Stimulated activated CD4-positive, alpha-beta T cell treated with anti-CD3 and anti-CD28 coated beads, Interleukin-15, amount 100 ng/mL, for 48 hours (primary cell): ENCODE measurements at places on chromosomes 13 and 19.

DNA sequence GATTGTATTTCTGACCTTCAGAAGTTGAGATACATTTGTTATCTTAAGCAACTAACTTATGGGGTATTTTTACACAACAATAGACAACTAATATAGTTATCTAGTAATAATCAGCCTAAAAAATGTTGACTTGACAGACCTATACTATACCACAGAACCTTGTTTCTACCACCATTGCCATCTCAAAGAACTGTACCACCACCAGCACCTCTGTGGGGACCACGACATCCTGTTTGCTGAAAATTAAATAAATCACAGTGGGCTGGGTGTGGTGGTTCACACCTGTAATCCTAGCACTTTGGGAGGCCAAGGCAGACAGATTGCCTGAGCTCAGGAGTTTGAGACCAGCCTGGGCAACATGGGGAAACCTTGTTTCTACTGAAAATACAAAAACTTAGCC, 24.0 kb downstream of the TSKS start:
- DNase-seq = no peak

DNA sequence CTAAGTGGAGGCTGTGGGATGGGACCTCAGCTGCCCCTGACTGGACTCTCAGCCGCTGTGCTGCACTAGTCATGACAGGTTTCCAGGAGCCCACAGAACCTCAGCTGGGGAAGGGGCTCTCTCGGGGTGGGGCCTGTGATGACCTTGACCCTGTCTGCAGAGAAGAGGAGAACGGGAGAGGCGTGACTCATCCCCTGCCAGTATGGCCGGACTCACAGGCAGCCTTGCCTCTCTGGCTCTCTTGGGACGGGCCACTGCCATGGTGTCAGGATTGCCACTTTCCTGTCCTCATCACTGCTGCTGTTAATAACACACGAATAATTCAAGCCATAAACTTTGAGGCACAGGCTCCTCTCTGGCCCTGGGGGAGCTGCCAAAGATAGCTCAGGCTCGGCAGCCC, 295.3 kb downstream of the UQCRFS1 start:
- no peak for DNase-seq

- no peak for DNase-seq
These were observed 25.2 kb upstream of the KATNAL1 start for GRCh38 chr13:30332456-30333143.

DNA sequence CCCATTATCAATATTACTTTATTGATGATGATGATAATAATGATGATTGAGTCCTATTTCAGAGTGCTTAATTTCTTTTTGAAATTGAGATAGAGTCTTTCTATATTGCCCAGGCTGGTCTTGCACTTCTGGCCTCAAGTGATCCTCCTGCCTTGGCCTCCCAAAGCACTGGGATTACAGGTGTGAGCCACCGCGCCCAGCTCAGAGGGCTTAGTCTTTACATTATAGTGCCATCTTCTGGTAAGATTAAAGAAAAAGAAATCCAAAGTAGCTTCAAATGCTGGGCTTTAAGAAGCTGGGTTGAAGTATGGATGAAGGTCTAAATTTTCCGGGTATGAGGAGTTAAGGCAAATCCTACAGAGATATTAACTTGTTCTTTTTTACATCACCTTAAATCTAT, 3.4 kb upstream of the ZNF333 start:
- DNase-seq = peak; percentile 8

GRCh38 chr19:13441810-13442512, 64.3 kb downstream of the CACNA1A start:
- DNase-seq = no peak

DNA sequence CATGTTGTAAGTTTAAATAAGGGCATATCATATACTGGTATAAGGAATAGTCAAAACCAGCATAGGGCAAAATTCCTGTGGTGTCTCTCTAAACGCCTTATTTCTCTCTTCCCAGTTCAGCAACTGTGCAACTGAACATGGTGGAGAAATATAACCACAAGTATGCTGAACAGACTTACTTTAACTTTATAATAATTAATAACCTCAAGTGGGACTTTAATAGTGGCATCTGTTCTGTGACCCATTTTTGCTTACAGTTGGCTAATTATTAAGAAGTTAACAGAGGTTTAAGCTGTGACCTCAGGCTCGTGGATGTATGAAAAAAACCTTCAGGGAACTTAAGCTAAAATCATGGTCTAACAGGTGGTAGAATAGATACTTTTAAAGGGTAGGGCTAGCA, 54.3 kb downstream of the MICU2 start:
- no peak for DNase-seq

DNA sequence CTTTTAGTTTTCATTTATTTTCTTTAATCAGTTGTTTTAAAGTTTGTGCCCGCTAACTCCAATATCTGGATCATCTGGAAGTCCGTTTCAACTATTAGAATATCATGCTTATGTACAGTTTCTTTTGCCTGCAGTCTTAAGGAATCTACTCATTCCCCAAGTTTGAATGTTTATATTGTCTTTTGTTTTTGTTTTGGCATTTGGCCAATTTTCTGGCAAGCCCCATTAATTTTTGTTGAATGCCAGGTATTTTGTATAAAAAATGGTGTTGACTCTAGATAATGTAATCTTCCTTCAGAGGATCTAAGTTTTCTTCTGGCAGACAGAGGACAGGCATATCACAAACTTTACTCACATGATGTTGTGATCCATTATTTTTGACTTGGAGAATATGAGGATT, 11.1 kb upstream of the ZNF235 start:
- no peak for DNase-seq

GRCh38 chr13:78176880-78177279, 258.2 kb upstream of the EDNRB start:
- no peak for DNase-seq

GRCh38 chr13:45215392-45216077, 14.7 kb upstream of the KCTD4 start:
- no peak for DNase-seq

GRCh38 chr19:1503089-1503924, 9.5 kb downstream of the ADAMTSL5 start:
- DNase-seq = peak; percentile 75

DNA sequence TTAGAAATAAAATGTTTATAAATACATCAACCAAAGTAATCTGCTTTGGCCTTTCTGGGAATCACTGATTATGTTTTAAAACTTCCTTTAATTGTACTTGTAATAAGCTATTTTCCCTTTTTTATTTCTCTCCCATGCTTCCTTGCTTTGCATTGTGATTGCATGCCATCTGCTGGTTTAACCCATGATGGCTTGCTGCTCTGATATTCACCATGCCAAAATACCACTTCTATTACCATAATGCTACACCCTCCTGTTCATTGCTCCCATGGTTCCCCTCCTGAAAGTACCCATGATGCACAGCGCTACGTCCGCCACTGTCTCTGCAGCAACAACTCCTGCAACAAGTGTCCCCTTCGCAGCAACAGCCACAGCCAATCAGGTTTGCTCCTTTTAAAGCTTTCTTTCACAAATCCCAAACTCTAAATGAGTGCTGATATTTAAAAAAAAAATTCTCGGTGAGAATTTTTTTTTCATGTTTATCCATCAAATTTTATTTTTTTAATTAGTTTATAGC, 67.7 kb upstream of the RAP2A start:
- DNase-seq = no peak

GRCh38 chr13:103164251-103164650, 98.0 kb upstream of the SLC10A2 start:
- no peak for DNase-seq

DNA sequence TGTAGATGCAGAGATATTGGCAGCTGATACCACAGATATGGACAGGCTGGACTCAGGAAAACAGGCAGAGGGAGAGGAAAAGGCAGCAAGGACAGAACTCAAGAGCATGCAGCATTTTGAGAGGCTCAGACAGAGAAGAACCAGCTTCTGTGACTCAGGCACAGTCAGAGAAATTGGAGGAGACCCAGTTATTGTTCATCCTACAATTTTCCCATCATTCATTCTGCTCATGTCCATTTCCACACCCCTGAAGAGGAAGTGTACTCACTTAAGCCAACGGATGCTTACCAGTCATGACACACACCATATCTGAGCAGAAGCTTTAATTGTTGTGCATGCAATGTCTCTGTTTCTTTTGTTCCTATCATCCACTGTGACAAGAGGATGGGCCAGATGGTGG, 359.8 kb upstream of the HTR2A start:
- no peak for DNase-seq

GRCh38 chr13:97220151-97220900, 1.8 kb upstream of the MBNL2 start:
- no peak for DNase-seq

GRCh38 chr19:53112286-53112685, 9.1 kb upstream of the ZNF160 start:
- no peak for DNase-seq

DNA sequence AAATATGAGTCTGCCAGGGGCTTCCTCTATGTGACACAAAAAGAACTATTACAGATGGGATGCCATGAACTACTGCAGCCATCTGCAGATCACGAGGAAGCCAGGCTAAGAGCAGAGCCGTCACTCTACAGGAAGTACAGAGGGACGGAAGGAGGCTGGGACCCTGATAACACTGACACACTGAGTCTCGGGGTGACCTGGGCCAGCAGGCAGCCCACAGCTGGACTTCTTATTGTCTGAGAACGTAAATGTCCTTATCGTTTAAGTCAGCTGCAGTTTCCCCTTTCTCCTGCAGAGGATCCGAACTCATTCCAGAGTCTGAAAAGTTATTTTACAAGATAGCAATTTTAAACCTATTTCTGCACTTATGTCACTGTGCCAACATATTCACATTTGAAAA, 20.7 kb downstream of the PARP4 start:
- DNase-seq = no peak

DNA sequence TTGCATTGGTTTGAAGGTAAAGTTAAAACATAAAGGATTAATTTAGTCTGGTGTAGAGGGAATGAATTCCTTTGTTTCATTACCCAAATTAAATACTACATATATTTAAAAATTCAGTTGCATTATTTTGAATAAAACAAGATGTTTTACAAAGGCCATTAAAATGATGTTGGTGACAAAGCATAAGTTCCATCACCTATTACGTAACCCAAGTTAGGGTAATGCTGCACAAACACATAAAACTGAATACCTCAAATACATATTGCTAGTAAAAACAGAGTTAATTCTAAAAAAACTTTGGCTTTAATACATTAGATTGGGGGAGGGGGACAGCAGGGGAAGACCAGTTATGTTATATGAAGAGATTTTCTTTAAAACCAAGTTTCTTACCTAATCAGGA, 80.3 kb downstream of the SERP2 start:
- no peak for DNase-seq

- DNase-seq = no peak
These were observed 1186.1 kb downstream of the SLITRK5 start for GRCh38 chr13:88857256-88857655.

DNA sequence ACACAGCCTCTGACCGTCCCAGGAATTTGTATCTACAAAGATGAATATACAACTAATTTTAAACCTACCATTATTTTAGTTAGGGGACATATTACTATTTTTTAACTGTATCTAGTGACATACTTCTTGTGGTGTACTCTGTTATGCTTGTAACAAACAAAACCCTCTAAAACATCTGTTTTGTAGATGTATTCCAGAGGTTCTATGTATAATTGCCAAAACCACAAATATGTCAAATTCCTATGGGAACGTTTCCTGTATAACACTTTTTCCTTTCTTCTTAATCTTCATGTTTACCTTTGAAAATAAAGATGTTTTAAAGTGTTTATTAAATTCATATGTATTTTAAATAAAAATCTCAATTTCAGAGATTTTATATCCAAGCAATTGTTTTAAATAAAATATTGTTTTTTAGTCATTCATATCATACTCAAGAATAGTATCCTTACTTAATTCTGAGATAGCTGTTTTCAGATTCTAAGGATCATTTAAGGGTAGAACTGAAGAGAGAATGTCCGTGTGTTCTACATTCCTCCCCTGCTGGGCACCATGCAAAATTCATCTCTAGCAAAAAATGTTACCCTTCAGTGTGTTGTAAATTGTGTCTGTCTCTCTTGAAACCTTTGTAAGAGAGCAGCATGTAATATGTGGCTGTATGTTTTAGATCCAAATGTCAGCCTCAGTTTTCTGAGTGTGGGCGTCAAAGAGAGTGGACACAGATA, 1327.7 kb downstream of the EFNB2 start:
- DNase-seq = no peak

DNA sequence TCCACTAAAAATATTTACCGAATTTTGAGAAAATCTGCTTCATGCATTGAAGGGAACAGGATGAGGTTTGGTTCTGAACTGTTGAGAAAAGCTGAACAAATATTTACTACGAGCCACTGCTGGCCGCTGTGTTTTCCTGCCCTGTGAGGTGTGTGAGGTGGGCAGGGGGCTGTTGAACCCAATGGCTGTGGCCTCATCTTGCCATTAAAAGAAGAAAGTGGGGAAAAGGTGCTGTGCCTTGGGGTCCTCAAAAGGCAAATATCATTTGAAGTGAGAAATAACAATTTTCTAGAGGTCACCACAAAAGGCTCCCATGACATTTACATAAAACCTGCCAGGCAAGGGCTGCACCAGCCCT, 44.7 kb downstream of the KLF2 start:
- no peak for DNase-seq
